ENCODE measurements at places on chromosomes 16 and 17.

GRCh38 chr16:7849841-7850240 is 517.2 kb downstream of the RBFOX1 start:
- no peak for DNase-seq

GRCh38 chr17:3189961-3190360 is 7.4 kb upstream of the OR1A2 start:
- DNase-seq: no peak

- DNase-seq: peak; percentile 27
Observed at GRCh38 chr16:56603589-56603988, 4.8 kb upstream of the MT2A start.

DNA sequence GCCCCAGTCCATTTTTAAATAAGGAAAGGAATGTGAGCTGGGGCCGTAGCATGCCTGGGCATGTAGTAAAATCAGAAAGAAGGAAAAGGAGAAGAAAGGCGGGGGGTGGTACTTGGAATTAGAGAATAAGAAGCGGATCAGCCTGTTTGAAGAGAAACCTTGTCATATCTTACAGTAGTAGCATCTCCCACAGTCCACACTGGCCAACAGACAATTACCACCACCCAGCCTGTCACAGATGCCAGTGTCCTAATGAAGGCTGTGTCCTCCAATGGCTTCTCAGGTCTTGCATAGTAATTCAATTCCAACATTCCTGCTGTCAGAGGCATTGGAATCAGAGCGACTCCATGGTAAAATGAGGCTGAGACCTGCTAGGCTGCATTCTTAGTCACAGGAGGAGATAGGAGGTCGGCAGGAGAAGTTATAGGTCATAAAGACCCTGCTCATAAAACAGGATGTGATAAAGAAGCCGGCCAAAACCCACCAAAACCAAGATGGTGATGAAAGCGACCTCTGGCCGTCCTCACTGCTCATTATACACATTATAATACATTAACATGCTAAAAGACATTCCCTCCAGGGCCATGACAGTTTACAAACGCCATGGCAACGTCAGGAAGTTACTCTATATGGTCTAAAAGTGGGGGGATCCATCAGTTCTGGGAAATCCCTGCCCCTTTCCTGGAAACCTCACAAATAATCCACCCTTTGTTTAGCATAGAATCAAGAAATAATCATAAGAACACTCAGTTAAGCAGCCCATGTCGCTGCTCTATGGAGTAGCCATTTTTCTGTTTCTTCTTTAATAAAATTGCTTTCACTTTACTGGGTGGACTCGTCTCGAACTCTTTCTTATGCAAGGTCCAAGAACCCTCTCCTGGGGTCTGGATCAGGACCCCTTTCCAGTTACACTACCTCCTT is 9.6 kb upstream of the AKAP10 start:
- no peak for DNase-seq

GRCh38 chr16:29989111-29989858 is 6.1 kb downstream of the HIRIP3 start:
- no peak for DNase-seq

- peak; percentile 63 for DNase-seq
Observed at GRCh38 chr17:43661699-43662412, at the start of gene MEOX1. Gene MEOX1, minus strand, starts transcription at chr17:43661922. Its CDS starts 388 bp downstream, at chr17:43661534.

GRCh38 chr16:84843149-84844048 is 23.6 kb downstream of the CRISPLD2 start:
- DNase-seq: no peak

All from fibroblast of the aortic adventitia (primary cell).